ENCODE measurements at places on chromosomes 11 and 22.
A peak's percentile ranks its signal among the peaks of the same experiment; 100 is the strongest.

GRCh38 chr11:11533751-11534150, 88.1 kb downstream of the GALNT18 start:
- no peak overlapping the region for H3K4me3 ChIP-seq
- DNase-seq, result no peak
- no peaks in the 10 kb centered on the region for H3K4me1 ChIP-seq

DNA sequence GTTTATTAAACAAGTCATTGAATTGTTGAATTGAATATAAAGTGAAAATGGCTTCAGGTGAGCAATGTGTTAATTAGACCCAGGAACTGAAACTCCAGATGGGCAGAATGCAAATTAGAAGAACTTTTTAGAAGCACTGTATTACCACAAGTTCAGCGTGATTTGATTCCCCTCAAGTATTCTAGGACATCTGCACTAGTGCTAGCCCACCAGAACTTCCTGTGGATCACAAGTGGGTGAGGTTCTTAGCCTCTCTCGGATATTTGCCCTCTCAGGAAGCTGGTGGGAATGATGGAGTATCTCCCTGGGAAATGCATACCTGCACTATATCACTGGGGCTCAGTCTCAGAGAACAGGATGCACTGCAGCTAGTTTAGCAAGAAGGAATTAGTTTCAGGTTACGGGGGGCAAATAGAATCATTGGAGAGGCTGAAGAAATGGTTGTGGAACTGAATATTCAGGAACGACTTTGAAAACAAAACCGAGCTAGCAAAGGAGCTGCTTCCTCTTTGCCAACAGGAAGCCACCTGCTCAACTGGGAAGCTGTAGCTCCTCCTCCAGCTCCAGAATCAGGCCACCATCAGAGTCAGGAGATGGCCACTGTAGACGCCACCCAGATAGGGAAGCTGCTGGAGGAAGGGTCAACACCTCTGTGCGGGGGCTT, 74.3 kb downstream of the DHCR7 start:
- H3K4me1 ChIP-seq, result peaks cover 84% of the 10 kb centered on the region
- no peak overlapping the region for H3K27ac ChIP-seq
- peaks cover 20% of the 10 kb centered on the region for H3K27me3 ChIP-seq

DNA sequence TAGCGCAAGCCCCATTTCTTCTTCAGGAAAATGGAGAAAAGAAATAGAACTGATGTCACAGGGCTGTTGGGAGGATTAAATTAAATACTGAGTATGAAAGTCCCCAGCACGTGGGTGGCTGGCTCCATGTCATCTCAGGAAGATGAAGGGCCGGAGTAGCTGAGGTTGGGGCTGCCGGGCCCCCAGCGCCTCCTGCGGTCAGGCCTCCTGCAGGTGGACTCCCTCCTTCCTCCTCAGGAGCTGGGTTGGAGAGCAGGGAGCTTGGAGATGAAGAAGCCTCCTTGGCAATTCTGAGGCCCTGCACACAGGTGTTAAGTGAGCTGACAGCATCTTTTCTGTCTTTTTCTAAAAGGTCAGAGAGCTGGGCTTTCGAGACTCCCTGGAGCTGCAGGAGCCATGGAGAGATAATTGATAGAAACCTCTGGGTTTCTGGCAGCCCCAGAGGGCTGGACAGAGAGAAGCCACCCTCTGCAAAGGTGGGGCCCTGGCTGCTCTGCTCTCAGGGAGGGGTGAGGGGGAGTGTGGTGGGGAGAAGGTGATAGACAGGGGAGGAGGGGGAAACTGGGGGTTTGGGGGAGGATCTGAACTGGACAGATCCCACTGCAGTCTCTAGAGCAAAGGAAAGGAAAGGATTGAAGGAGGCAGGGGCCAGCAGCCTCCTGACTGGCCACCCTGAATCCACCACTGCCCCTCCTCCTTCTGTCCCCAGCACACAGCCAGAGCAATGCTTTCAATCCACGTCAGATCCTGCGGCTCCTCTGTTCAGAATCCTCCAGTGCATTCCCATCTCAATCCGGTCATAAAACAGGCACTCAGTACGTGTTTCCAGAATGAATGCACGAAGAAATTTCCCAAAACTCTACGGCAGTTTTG, 210.8 kb downstream of the CEP164 start:
- peak overlapping the region; percentile 37 for H3K27ac ChIP-seq
- no peaks in the 10 kb centered on the region for H3K4me1 ChIP-seq
- no peak overlapping the region for H3K4me3 ChIP-seq
- H3K27me3 ChIP-seq, result peaks cover 19% of the 10 kb centered on the region
- no peak for DNase-seq

DNA sequence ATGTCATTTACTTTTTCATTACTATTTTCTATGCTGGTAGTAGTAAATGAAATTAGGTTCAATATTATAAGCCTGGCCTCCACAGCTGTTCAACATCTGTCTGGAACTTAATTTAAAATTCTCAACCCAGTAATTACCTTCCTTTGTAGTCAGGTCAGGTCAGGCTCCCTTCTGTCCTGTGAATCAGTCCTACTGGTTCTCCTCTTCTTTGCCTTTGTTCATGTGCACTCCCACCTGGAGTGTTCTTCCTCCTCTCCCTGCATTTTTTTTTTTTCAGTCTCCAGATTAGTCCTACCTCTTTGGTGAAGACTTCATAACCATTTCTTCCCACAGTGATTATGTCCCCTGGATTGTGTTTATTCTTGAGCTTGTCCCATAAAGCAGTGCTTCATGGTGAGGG, 67.9 kb downstream of the DKK3 start:
- no peaks in the 10 kb centered on the region for H3K4me1 ChIP-seq
- H3K27ac ChIP-seq, result no peak overlapping the region
- no peak overlapping the region for H3K4me3 ChIP-seq
- no peak for DNase-seq

GRCh38 chr11:99418927-99419720, 398.4 kb downstream of the CNTN5 start:
- no peak for DNase-seq
- no peaks in the 10 kb centered on the region for H3K4me1 ChIP-seq
- no peaks in the 10 kb centered on the region for H3K27me3 ChIP-seq

GRCh38 chr22:29427176-29427760, 11.1 kb upstream of the RFPL1 start:
- no peak overlapping the region for H3K27ac ChIP-seq
- H3K4me1 ChIP-seq, result peaks cover 8% of the 10 kb centered on the region
- no peaks in the 10 kb centered on the region for H3K36me3 ChIP-seq
- peaks cover 6% of the 10 kb centered on the region for H3K27me3 ChIP-seq

DNA sequence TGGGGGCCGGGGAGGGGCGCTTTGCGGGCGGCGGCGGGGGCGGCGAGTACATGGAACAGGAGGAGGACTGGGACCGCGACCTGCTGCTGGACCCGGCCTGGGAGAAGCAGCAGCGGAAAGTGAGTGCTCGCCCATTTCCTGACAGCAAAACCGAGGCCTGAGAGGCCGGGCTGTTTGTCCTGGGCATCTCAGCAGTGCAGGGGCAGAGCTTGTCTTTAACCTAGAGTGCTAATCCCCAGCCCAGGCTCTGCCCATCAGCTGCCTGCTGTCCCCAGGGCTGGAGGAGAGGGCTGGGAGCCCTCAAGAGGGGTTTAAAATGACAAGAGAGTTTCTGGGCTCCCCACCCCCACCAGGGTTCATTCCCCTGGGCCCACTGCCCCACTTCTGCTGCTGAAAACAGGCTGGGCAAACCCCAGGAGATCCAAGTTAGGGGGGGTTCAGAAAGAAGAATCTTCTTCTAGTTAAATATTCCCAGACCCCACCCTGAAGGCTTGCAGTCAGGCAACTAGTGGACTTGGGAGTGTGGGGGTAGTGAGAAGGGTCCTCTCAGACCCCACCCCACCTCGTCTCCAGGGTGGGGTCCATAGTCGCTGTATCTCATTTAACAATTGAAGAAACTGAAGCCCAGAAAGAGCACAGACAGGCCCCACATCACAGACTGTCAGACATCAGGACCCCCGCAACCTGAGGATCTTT, 411 bp downstream of the ACTN3 start:
- H3K27me3 ChIP-seq, result no peaks in the 10 kb centered on the region
- H3K4me1 ChIP-seq, result peaks cover 24% of the 10 kb centered on the region
- no peak for DNase-seq
- H3K4me3 ChIP-seq, result peak overlapping the region; percentile 86
- H3K27ac ChIP-seq, result no peak overlapping the region
- peaks cover 8% of the 10 kb centered on the region for H3K36me3 ChIP-seq

GRCh38 chr11:88167853-88168252, 7.4 kb downstream of the RAB38 start:
- no peak for DNase-seq
- no peak overlapping the region for H3K4me3 ChIP-seq
- no peak overlapping the region for H3K27ac ChIP-seq
- H3K36me3 ChIP-seq, result no peaks in the 10 kb centered on the region

GRCh38 chr11:134951305-134951700, 539.3 kb upstream of the B3GAT1 start:
- H3K4me3 ChIP-seq, result no peak overlapping the region
- no peaks in the 10 kb centered on the region for H3K36me3 ChIP-seq
- no peak overlapping the region for H3K27ac ChIP-seq
- no peak for DNase-seq

DNA sequence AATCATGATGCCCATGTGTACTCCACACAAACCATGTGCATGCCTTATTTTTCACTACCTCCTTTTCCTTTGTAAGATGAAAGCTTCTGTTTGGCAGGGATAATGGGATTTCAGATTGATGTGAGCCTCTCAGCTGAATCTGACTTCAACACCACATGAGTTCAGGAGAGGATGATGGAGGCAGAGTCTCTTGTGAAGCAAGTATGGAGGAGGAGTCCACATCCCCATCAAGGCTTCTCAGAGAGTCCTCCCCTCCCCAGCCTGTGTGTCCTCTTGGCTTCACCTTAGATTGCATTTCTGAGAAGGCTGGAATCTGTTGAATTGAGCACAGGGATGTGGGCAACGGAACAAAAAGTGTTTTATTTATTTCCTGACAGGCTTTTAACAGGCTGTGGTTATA, 370.4 kb downstream of the FAT3 start:
- H3K4me3 ChIP-seq, result no peak overlapping the region
- no peaks in the 10 kb centered on the region for H3K4me1 ChIP-seq
- H3K36me3 ChIP-seq, result no peaks in the 10 kb centered on the region
- H3K27me3 ChIP-seq, result no peaks in the 10 kb centered on the region

- DNase-seq, result no peak
- H3K4me3 ChIP-seq, result no peak overlapping the region
- no peaks in the 10 kb centered on the region for H3K4me1 ChIP-seq
- H3K27me3 ChIP-seq, result no peaks in the 10 kb centered on the region
These were observed 1088.2 kb downstream of the BRD1 start for GRCh38 chr22:48739348-48740085.

DNA sequence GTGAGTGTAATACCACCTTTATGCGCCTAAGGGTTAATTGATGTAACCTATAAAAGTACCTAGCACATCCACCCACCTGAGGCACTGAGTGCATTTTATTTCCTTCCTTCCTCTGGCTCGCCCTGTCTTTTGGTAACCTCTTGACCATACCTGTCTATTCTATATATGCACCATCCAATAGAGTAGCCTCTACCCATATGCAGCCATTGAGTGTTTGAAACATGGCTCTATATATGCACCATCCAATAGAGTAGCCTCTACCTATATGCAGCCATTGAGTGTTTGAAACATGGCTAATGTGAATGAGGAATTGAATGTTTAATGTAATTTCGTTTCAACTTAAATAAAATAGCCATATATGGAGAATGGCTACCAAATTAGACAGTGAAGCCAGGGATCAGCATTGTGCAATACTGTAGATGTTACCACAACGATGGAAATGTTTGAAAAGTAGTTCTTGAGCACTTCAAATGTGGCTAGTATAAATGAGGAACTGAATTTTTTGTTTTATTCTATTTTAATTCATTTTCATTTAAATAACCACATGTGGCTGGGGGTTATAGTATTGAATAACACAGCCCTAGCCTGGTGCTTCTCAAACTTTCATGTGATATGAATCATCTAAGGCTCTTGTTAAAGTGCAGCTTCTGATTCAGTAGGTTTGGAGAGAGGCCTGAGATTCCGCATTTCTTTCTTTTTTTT, 33.8 kb downstream of the SLC35F2 start:
- peaks cover 38% of the 10 kb centered on the region for H3K4me1 ChIP-seq
- DNase-seq, result no peak
- H3K27ac ChIP-seq, result no peak overlapping the region
- peaks cover 3% of the 10 kb centered on the region for H3K36me3 ChIP-seq
- H3K27me3 ChIP-seq, result no peaks in the 10 kb centered on the region

GRCh38 chr11:130472434-130472961, 24.1 kb downstream of the ADAMTS15 start:
- H3K4me3 ChIP-seq, result no peak overlapping the region
- no peaks in the 10 kb centered on the region for H3K4me1 ChIP-seq
- no peak overlapping the region for H3K27ac ChIP-seq

- peaks cover 6% of the 10 kb centered on the region for H3K36me3 ChIP-seq
- H3K27me3 ChIP-seq, result peaks cover 16% of the 10 kb centered on the region
- no peaks in the 10 kb centered on the region for H3K4me1 ChIP-seq
- no peak overlapping the region for H3K4me3 ChIP-seq
- no peak for DNase-seq
These were observed 415.4 kb downstream of the BRD1 start for GRCh38 chr22:49412236-49412635.

DNA sequence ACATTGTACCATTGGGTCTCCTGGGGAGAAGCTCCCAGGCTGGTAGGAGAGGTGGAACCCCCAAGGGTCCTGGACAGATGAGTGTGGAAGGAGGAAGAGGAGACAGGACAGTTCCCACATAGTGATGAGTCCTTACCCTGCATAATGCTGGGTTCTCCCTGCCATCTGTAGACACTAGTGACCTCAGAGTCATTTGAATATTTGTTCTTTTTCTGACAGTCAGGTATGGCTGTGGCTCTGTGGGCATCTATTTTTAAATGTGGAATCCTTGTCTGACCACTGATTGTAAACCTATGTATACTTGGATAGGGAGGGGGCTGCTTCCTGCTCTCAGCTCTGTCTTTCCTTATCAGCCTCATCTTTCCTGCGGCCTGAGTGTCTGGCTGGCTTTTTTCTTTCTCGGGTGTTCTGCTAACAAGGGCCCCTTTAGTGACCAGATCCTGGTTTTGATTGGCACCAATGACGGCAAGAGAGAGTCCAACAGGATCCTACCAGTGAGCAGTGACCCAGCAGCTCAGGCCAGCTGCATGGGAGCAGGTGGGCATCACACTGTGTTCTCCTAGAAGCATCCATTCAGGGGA, 2.6 kb upstream of the SLC5A1 start:
- peaks cover 36% of the 10 kb centered on the region for H3K27me3 ChIP-seq
- H3K36me3 ChIP-seq, result no peaks in the 10 kb centered on the region
- no peak overlapping the region for H3K4me3 ChIP-seq
- H3K27ac ChIP-seq, result no peak overlapping the region

DNA sequence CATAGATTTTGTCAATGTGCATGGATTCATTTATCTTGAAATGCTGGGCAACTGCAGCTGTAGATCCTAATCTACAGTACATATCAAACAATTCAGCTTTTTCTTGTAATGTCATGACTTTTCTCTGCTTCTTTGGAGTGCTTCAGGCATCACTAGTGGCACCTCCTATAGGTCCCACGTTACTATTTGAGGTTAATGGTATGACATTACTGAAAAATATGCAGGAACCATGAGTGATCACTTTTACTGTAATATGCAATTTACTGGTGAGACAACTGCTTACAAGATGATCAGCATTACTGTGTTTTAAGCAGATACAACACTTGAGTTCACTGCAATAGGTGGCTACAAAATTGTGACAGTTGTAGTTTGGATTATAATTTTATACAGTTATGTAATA, 3.0 kb downstream of the CENATAC start:
- no peaks in the 10 kb centered on the region for H3K27me3 ChIP-seq
- no peak overlapping the region for H3K27ac ChIP-seq
- peaks cover 39% of the 10 kb centered on the region for H3K36me3 ChIP-seq
- H3K4me3 ChIP-seq, result no peak overlapping the region
- DNase-seq, result no peak
- H3K4me1 ChIP-seq, result peaks cover 42% of the 10 kb centered on the region

All from stimulated activated naive B cell treated with anti-CD40 and anti-IgM and Interleukin-4, amounts not matched to agents 10 μg/mL and 1 μg/mL and 100 μg/mL, for 72 hours (primary cell).